ENCODE measurements at places on chromosomes 6 and 20. TPM values are rescaled to one million over a fixed set of nuclear protein-coding genes. Genes with fewer than 3 reads are reported as not detected.

GRCh38 chr20:52411611-52412010, 220.0 kb upstream of the ZFP64 start:
- no peak for DNase-seq

DNA sequence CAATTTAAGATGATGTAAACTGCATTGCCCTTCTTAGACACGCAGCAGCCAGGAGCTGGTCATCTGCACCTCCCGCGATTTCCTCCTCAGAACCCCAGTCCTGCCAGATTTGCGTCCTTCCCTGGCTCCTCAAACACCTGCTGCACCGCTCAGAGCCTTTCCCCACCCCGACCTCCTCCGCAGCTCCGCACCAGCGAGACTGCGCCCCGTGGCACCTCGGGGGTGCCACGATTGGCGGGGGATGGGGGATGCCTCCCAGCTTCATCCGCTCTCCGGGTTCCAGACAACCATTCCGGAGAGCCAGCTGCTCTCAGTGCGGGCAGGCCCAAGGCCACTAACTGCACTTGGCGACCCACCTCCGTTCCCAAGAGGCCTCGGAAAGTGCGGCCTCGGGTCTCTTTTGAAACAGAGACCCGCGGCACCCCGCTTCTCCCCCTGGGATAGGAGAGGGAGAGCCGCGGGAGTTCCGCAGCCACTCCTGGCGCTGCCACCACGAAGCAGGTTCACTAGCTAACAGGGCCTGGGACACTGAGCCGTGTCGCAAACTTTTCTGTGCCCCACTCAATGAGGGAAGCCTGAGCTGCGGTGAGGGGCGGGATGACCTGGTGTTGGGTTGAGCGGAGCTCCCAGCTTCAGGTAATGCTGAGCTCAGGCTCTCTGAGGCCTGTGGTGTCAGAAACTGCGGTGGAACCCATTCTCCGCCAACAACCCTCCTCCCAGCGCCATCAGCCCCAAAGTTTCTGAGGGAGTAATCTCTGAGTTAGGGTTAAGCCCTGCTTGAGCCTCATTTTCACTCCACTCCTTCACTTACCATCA, 7.3 kb upstream of the TFAP2A start:
- no peak for DNase-seq

DNA sequence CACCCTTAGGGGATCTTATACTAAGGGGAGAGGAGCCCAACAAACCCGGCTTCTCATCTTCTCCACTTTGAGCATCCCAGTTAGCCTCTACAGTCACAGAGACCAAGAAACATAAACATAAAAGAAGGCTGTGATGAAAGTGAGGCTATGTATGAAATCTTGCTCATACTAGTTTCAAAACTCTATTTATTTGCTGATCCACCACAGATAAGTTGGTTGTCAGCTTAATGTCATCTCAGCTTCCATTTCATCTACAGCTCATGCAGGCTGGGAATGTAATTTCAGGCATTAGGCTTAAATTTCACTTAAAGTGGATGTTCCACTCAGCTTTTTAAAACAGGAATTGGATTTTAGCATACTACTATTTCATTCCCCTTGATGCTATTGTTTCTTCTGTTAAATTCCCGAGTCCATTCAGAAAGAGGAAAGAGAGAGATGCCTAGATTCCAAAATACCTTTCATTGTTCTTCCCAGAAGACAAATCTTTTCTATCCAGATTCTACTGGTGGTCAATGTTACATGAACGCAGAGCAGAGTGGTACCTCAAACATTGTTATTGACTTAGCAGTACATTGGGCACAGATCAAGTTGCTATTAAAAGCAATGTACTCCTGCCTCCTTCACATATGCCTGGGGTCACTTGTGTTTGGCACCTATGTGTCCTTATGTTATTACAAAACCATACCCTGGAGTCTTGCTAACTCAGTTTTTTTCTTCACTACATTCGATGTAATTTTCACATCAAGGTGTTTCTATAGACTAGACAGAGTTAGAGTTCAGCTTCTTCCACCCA, 149.0 kb downstream of the HACE1 start:
- no peak for DNase-seq

Gene RBBP8NL
- 8.5 TPM for total RNA-seq

Gene TPMT
- 6.1 TPM for total RNA-seq
